Activated CD8-positive, alpha-beta memory T cell treated with anti-CD3 and anti-CD28 coated beads, Interleukin-2, amount 10 ng/mL, durations not matched to agents 7 days and 5 days (primary cell): ENCODE measurements at places on chromosomes 7 and 10. TPM values are rescaled to one million over a fixed set of nuclear protein-coding genes. Genes with fewer than 3 reads are reported as not detected.

The PPP1R17 gene
- not detected for total RNA-seq

The CRHR2 gene
- total RNA-seq = not detected

The TEX36 gene
- not detected for total RNA-seq

The TPST1 gene
- 1.1 TPM for total RNA-seq

The NRAP gene
- not detected for total RNA-seq

The TMEM225B gene
- 2.3 TPM for total RNA-seq

The KIFBP gene
- total RNA-seq = 16.0 TPM
